Panc1 (cell line): ENCODE measurements at places on chromosomes 4 and X. TPM values are rescaled to one million over a fixed set of nuclear protein-coding genes. Genes with fewer than 3 reads are reported as not detected.

Gene WNK3
- not detected for total RNA-seq

Gene ADGRG4
- total RNA-seq = not detected

Gene FAM241A
- 0.90 TPM for total RNA-seq

DNA sequence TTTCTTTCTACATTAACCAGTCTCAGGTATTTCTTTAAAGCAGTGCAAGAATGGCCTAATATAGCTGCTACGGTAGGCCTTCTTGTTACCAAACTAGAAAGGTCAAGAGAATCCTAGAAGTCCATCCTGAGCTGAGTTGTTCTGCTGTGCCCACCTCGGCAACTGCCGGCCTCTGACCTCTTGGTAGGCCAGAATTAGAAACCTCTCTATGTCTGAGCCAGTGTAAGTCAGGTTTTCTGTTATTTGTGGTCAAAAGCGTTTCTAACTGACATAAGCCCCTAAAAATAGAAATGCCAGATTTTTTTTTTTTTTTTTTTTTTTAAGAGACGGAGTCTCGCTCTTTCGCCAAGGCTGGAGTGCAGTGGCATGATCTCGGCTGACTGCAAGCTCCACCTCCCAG lies 43.1 kb downstream of the SOWAHB start:
- no peak for DNase-seq

- DNase-seq = no peak
Measured at GRCh38 chr4:23981328-23981727, 91.5 kb upstream of the PPARGC1A start.
